ENCODE measurements at places on chromosomes 3 and 15.

GRCh38 chr3:160564258-160564911, 986 bp downstream of the KPNA4 start:
- DNase-seq = no peak

- DNase-seq = peak; percentile 63
Observed at GRCh38 chr3:133578548-133579191, 5.2 kb downstream of the CDV3 start.

- no peak for DNase-seq
Observed at GRCh38 chr15:55060836-55061235, 135.9 kb downstream of the RSL24D1 start.

DNA sequence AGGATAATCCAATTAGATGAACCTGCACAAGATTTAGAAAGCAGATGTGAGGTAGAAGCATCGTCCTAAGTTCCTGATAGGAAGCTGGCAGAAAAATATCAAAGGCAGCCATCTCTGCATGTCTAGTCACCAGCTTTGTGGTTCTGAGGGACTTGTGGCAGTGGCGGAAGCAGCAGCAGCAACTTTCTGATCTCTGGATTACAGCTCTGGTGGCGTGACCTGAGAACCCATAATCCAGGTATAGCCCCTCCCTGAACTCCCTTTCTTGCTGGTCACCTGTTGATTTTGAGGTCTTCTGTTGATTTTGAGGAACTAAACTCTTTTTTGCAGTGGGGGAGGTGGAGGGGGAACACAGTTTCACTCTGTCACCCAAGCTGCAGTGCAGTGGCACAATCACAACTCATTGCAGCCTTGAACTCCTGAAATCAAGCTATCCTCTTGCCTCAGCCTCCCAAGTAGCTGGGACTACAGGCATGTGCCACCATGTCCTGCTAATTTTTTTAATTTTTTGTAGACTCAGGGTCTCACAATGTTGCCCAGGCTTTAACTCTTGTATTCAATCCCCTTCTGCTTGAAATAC, 7.9 kb downstream of the FSIP1 start:
- no peak for DNase-seq

DNA sequence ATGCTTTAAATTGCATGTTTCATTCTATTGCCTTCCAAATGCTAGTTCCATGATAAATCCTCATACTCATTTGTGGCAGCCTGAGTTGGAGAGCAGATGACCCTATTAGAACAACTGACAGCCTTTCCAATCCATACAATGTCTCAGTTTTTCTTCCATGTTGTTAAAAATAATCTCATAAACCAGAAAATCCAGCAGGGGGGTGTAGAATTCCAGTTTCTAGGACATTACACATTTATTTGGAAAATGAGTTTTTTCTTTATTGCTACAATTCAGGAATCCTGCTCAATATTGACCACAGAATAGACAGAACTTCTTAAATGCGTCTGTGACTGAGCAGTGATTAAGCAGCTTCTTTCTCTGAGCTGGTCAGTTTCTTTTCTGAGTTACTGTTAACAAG, 174.2 kb upstream of the ATP10A start:
- peak; percentile 3 for DNase-seq

DNA sequence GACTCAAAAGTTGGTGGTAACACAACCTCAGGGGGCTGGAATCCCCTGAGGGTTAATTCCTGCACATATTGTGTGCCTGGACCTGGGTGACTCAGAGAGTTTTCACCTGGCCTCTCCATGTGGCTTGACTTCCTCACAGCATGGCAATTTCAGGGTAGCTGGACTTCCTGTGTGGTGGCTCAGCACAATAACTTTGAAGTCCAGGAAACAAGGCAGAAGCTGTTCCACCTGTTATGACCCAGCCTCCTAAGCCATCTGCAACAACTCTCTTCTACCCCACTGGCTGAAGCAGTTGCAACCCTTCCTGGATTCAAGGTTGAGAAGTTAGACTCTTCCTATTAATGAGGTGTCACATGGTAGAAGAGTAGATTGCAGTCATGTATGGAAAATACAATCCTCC, 58.4 kb downstream of the EDEM1 start:
- DNase-seq = no peak

- peak; percentile 19 for DNase-seq
Observed at GRCh38 chr3:36403661-36404060, 23.4 kb downstream of the STAC start.

GRCh38 chr3:9649791-9650521, 651 bp downstream of the MTMR14 start:
- DNase-seq = no peak

GRCh38 chr15:67104510-67104909, 39.1 kb downstream of the SMAD3 start:
- DNase-seq = no peak

DNA sequence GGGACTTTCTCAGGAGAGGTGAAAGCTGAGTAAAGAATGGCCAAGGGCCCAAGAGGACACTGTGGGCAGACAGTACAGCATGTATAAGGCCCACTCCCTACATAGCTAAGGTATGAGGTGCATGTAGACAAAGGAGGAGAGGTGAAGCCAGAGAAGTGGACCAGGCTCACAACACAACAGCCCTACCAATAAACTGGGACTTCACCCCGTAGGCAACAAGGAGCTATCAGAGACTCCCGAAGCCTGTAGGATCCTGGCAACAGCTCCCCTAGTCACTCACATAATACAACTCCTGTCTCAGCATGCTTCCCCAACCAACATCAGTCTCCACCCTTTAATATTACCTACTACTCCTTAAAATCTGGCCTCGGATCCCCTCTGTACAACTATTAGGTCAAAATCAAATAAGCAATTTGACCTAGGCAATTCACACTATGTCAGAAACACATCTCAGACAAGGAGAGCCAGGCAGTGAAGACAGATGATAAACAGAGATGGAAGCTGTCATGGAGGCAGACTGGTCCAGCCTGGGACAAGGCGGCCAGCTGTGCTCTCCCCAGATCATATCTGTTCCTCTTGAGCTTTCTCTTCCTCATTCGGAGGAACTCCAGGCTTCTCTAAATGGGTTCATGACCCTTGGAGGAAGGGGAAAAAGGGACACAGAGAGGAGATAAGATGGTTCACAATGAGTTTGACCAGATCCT, 1.4 kb downstream of the XXYLT1 start:
- no peak for DNase-seq

- peak; percentile 95 for DNase-seq
Observed at GRCh38 chr3:11434017-11434526, 161.9 kb downstream of the ATG7 start.

GRCh38 chr15:90095521-90095959, 6.7 kb downstream of the IDH2 start:
- no peak for DNase-seq

DNA sequence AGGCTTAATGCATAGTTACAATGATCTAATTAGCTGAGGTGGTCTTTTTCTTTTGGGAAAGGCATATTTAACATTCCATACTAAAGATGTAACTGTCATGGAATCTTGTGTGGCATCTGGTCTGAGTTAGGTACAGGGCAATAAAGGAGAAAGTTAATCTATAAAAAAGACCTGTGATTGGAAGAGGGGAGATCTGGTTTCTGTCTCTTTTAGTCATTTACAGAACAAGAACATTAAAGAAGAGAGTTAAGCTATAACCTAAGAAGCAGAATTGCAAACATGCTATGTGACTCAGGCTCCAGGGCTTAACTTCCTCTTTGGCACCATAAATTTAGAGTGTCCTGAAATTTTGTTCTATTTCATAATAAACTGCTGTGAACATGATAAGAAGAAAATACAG, 47.2 kb upstream of the MME start:
- peak; percentile 88 for DNase-seq
